Right ventricle myocardium superior (tissue), 1 donor: ENCODE measurements at places on chromosomes 2 and 18. TPM values are rescaled to one million over a fixed set of nuclear protein-coding genes. Genes with fewer than 3 reads are reported as not detected.

- no peak for DNase-seq
These were observed 17.7 kb downstream of the ADD2 start for GRCh38 chr2:70750320-70750719.

DNA sequence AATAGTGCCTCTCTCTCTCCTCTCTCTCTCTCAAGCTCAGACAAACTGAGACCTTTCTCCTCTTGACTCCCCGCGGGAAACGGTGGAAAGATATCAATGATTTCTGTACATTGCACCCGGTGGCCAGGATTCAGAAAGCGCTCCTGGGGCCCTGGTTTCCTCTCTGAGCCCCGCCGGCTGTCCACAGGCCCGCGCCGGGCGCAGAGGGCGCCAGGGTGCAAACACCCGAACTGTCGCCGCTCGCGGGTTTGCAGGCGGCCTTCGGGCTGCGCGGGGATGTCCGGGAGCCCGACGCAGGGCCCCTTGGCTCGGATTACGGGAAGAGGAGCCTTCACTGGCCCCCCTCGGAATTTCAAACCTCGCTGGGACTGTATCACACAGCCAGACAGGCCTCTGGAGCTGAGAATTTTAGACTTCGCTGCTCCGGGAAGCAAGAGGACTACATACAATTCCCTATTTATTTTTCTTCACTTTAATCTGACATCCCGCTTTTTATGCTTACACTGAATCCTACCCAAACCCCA, 5.2 kb upstream of the EN1 start:
- DNase-seq, result no peak

- DNase-seq, result no peak
These were observed 26.2 kb downstream of the RALB start for GRCh38 chr2:120278901-120279300.

DNA sequence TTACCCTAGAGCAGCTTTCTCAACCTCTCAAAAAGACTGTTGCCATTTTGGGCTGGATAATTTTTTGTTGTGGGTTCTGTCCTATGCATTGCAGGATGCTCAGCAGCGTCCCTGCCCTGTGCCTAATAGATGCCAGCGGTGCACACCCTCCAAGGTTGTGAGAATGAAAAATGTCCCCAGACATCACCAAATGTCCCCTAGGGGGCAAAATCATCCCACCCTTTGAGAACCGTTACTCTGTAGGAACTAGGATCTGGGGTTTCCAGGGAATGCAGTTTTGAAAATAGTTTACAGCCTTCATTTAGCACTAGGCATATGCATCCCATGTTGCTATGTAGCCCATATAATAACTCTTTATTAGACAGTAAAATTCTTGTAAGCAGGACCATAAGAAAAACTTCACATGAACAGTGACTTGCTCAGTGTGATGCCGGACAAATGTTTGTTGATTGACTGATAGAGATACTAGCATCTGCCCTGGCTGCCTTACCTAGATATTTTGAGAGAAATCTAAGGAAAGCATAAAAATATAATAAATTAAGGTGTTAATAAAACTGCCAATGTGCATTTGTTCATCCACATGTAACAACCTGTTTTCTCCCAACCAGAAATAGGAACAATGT, 79.2 kb upstream of the EPC2 start:
- DNase-seq, result no peak

DNA sequence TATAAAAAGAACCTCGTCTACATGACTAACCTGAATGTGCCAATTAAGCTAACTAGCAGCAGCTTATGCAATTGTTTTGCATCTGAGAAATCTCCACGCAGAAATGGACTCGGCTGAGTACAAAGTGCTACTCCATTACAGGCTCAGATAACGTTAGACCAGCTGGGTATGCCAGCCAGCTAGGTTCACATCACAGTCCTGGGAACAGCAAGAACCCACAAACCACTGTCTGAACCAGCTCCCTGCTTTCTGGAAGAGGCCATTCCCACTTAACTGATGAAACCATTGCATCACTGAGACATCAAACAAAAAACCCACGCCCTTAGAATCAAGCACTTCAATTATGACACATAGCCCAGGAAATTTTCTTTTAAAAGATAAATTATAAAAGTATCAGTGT, 202.7 kb downstream of the CYRIA start:
- no peak for DNase-seq

DNA sequence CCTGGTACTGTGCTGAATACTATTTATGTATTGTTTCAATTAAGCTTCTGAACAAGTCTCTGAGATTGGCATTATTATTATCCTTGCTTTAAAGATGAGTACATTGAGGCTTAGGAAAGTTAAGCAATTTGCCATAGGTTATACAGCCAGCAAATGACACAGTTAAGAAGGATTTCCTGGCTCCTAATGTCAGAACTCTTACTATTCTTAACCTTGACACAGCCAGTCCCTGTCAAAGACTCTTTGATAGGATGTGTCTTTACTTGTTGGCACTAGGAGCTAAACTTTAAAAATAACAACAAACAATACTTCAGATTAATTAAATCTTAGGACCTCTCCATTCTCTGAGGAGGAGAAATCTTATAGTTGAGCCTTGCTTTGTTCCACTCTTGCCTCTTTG, 70.6 kb downstream of the UBR3 start:
- no peak for DNase-seq

GRCh38 chr2:226575928-226576327, 223.7 kb downstream of the IRS1 start:
- DNase-seq, result no peak

GRCh38 chr18:22988208-22988607, 55.1 kb downstream of the RBBP8 start:
- no peak for DNase-seq

- DNase-seq, result no peak
These were observed 253.9 kb downstream of the OSR1 start for GRCh38 chr2:19104503-19104902.

DNA sequence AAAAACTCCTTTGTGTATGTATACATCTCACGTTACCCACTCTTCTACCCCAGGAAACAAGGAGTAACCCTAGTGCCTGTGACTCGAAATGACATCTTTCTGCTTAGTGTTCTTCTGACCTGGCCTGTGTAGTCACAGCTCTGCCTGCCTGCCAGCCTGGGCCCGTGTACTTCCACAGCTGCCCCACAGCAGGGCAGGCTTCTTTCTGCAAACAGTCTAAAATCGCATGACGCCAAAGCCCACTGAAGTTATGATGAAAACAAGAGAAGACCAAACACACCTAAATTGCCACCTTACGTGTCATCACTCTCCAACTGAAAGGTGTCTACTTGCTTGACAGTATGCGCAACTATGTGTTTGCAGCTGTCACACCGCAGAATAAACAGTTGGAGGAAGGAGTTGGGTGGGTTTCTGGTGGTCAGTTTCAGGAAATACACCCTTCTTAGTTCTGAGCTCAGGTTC, 1.5 kb downstream of the GAREM1 start:
- peak; percentile 61 for DNase-seq

DNA sequence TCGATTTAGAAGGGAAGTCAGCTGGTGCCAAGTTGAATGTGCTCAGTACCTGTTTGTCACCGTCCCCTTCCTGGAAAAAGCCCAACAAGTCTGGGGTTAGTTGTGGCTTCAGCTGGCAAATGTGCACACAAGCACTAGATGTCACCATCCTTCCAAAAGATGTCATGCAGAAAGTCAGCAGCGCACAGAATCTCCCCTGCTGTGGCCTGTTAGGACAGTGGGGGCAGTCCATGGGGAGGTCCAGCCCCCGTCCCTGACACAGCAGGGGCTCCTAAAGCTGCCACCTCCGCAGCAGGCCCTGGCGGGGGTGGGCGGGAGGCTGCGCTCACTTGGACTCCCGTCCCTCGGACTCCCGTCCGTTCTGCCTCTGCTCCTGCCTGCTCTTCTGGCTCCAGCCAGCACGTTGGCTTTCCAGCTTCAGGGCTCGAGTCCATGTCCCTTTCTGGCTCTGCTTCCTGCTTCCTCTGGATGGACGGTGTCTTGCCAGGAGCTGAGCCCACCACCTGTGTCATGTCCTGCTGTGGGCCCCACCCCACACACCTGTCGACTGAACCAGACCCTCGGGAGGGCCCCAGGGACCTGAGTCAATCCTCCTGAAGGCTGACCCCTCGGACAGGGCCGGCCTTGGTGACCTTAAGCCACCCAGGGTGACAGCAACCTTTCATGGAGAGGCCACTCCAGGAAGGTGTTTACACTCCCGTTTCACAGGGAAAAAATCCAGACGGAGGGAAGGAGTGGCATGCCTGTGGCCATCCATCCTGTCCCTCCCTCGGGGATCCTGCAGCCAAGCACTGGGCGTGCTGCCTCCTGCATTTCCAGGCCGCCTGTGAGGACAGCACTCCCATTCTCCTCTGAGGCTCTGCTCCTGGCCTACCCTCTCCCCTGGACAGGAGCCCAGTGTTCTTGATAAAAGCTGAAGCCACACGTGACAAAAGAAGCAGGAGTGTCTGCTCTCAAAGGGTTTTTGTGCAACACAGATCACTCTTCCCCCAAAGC, 8.5 kb downstream of the RAB17 start:
- DNase-seq, result peak; percentile 88

GRCh38 chr2:126662621-126663020, 6.7 kb downstream of the GYPC start:
- no peak for DNase-seq

GRCh38 chr2:15664273-15665066, 72.8 kb downstream of the DDX1 start:
- no peak for DNase-seq

IER3IP1 gene
- 7.8 TPM for total RNA-seq

RFX8 gene
- not detected for total RNA-seq
